Lower lobe of right lung (tissue), 2 donors: ENCODE measurements at places on chromosomes 3 and 15.

DNA sequence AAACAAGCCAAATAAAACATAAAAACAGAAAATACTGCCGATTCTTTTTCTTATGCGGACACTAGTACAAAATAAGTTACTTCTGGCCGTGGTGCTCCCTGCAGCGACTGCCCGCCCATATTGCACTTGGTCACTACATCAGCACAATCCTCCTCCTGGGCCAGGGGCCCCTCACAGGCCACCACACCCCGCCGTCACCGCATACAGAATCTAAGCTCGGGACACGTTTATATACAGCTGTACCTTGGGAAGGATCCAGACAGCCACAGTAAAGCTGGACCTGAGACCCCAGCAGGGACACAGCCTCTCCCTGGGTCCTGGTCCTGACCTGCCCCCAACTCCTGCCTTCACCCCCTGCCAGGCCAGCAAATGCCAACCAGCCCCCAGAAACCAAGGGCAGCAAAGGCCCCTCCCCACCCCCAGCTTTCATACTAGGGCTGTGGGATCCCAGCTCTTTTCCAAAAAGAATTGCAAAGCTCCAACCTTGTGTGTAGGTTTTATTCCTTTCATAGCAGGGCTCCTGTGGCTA lies 12.9 kb upstream of the DNAJB8 start:
- no peak overlapping the region for H3K27ac ChIP-seq
- peaks cover 23% of the 10 kb centered on the region for H3K4me1 ChIP-seq
- peaks cover 52% of the 10 kb centered on the region for H3K27me3 ChIP-seq
- no peak overlapping the region for H3K4me3 ChIP-seq
- H3K36me3 ChIP-seq = peaks cover 10% of the 10 kb centered on the region
- DNase-seq = no peak

DNA sequence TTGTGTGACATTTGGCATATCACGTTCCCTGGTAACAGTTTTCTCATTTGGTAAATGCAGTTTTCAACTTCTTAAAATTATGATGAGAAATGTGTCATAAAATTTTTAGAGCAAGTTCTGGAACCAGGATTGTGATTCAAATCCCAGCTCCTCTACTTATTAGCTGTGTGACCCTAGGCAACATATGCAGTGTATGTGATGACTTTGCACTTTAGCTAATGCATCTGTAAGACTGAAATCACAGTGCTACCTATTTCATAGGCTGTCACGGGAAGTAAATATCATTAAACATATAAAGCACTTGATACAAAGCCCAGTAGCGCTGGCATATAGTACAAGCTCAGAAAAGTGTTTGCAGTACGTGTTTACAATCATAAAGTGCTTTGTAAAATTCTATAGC lies 419.4 kb downstream of the GRM7 start:
- H3K27me3 ChIP-seq = no peaks in the 10 kb centered on the region
- H3K4me1 ChIP-seq = no peaks in the 10 kb centered on the region
- no peak for DNase-seq
- H3K36me3 ChIP-seq = no peaks in the 10 kb centered on the region
- no peak overlapping the region for H3K27ac ChIP-seq

- no peaks in the 10 kb centered on the region for H3K36me3 ChIP-seq
- H3K27me3 ChIP-seq = no peaks in the 10 kb centered on the region
- H3K27ac ChIP-seq = no peak overlapping the region
- H3K4me3 ChIP-seq = no peak overlapping the region
These were observed 104.5 kb upstream of the BFSP2 start for GRCh38 chr3:133295199-133295901.

DNA sequence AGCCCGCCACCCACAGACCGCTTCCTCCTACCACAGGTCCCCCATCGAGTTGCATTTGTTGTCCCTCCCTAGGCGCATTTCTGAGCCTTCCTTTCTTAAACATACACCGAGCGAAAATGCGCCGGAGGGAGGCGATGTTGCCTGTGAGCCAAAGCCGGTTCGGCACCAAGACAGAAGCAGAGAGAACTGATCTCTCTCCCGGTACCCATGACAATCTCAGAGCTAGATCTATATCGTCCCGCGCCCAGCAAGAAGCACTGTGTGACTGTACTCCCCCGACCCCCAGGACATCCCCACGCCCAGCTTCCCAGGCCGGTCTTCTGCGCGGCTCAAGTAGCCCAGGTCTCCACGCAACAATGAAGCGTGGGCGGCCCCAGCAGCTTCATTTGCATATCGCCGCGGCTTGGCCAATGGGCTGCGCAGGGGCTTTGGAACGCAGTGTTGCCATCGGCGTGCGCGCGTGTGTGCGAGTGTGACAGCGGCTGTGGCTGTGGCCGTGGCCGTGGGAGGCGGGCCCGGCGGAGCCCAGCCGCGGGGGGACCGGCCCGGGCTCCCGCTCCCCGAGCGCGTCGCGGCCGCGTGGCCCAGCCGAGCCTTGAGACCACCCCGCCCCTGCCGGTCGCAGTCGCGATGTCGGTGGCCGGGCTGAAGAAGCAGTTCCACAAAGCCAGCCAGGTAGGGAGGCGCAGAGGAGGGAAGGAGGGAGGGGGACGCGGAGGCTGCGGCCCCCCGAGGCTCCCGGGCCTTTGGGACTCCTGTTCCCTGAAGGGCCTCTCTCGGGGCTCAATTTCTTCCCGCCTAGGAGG lies at the start of gene SH3GL3:
SH3GL3 (plus strand) TSS at position 438 of the 806 bp plus-strand sequence; CDS start at position 631, 193 bp downstream.
- H3K4me3 ChIP-seq = peak within 1 kb of the TSS; percentile 48
- no peak within 1 kb of the TSS for H3K27ac ChIP-seq
- peaks cover 25% of the 10 kb centered on the region for H3K27me3 ChIP-seq
- DNase-seq = peak; percentile 90

DNA sequence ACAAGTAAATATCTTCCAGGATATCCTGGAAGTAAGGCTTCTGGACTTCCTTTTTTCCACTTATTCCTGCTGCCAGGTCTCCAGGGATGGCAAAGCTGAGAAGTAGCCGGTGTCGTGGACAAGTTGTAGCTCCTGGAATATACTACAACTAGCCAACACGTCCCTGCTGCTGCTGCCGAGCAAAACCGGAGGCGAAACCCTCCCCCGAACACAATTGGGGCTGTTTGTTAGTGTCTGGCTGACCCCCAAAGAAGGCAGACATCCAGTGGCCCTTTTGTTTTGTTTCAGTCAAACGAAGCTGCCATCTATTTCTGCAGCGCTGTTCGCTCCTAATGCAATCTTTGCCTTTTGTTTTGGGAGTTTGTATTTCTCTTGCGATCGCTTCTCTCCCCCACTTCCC lies 45.3 kb upstream of the EIF5A2 start:
- DNase-seq = no peak
- no peaks in the 10 kb centered on the region for H3K4me1 ChIP-seq
- no peak overlapping the region for H3K4me3 ChIP-seq
- no peaks in the 10 kb centered on the region for H3K27me3 ChIP-seq

DNA sequence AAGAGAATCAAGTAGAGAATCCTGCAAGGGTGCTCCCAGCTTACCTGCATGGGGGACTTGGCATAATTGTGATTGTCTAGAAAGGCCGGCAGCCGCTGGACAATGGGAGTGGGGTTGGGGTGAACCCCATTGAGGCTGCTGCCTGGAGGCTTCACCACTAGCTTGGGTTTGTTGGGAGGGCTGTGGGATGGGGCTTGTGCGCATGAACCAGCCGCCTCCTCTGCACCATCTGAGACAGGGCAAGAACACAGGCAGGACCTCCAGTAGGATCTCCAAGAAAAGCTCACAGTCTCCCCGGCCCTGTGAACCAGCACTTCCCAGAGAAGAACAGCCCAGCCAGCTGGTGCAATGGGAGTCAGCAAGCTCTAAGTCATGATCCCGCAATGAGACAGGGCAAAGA lies 39.8 kb downstream of the SEMA3G start:
- H3K4me1 ChIP-seq = peaks cover 16% of the 10 kb centered on the region
- H3K27ac ChIP-seq = no peak overlapping the region
- no peaks in the 10 kb centered on the region for H3K27me3 ChIP-seq
- peak; percentile 28 for DNase-seq

DNA sequence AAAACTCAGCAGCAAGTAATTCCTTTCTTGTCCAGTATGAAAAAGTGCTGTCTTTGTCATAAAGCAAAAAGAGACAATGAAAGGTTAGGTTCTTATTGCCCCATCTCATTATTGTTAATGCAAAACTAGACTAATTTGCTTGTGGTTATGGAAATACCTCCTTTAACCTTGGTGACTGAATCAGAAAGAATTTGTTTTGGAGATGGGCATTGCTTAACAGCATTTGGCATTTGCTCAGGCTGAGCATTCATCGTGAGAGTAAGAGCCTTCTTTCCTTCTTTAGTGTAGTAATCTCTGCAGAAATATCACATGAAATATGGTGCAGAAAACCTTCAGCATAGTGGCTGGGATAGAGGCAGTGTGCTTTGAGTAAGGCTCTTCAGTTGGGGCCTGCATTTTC lies 103.1 kb downstream of the CNTN6 start:
- no peaks in the 10 kb centered on the region for H3K36me3 ChIP-seq
- DNase-seq = no peak
- no peak overlapping the region for H3K27ac ChIP-seq
- no peaks in the 10 kb centered on the region for H3K4me1 ChIP-seq
- H3K27me3 ChIP-seq = no peaks in the 10 kb centered on the region
- no peak overlapping the region for H3K4me3 ChIP-seq

- H3K4me1 ChIP-seq = peaks cover 24% of the 10 kb centered on the region
- DNase-seq = no peak
- H3K27me3 ChIP-seq = peaks cover 21% of the 10 kb centered on the region
These were observed 10.9 kb upstream of the FAM107A start for GRCh38 chr3:58588030-58588614.

GRCh38 chr3:179991883-179992282 lies 44.9 kb downstream of the PEX5L start:
- no peak for DNase-seq
- no peaks in the 10 kb centered on the region for H3K4me1 ChIP-seq
- H3K4me3 ChIP-seq = no peak overlapping the region
- no peaks in the 10 kb centered on the region for H3K27me3 ChIP-seq
- H3K27ac ChIP-seq = no peak overlapping the region

DNA sequence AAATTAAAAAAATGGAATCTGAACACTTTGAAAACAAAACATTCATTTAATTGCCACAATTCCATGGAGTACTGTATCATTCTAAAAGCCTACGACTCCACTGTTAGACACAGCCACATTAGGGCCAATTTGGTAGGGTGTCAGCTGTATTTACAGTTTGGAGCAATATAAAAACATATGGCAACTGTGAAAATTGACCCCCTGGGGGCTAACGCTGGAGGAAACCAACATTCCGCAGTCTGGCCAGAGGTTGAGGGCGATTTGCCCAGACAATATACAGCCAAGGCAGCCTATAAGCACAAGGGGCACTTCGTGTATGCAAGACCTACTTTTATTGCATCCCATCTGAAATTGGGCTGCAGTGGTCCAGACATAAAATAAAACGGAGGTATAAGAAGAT lies 476.5 kb upstream of the WNT5A start:
- no peak overlapping the region for H3K4me3 ChIP-seq
- no peaks in the 10 kb centered on the region for H3K4me1 ChIP-seq
- H3K36me3 ChIP-seq = no peaks in the 10 kb centered on the region
- DNase-seq = no peak
- no peaks in the 10 kb centered on the region for H3K27me3 ChIP-seq

DNA sequence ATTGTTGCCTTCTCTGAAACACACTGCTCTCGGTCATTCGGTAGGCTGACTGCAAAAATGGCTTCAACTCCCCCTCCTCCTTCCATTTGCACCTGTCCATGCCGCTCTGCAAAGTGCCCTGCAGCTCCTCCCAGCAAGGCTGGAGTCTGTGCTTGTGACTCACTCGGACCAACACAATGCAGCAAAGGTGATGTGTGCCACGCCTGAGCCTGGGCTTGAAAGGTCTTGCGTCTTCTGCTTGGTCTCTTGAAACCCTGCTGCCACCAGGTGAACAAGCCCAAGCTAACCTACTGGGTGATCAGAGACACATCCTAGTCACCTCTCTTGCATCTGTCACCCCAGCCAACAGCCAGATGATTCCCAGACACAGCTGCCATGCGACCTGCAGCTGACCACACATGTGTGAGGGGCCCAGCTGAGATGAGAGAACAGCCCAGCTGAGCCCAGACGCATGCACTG lies 71.1 kb downstream of the MGLL start:
- H3K27ac ChIP-seq = no peak overlapping the region
- no peak for DNase-seq
- H3K27me3 ChIP-seq = no peaks in the 10 kb centered on the region

DNA sequence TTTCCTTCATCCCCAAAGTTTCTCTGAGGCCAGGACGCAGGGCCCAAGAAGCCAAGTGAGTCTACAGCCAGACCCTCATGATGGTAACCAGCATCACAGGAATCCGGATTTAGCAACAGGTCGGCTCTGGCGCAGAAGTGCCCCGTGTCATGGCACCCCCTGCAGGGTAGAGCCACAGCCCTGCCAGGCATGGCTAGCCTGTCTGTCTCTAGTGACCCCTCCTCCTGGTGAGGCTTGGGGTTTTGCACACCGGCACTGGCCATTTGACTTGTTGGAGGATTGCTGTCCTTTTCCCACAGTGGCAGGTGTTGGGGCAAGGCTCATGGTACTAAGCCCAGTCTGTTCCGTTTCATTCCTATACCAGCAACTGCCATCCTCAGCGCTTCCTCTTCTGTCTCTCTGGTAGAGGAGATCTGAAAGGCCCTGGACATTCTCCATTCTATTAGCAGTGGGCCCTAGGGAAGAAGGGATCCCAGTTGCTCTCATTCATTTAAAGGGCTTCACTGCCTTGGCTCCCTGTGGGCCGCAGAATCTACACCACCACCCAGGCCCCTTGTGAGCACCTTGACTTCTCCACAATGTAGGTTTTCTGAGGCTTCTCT lies 9.4 kb upstream of the CHAC1 start:
- no peak for DNase-seq
- peaks cover 5% of the 10 kb centered on the region for H3K36me3 ChIP-seq
- H3K27ac ChIP-seq = no peak overlapping the region
- peaks cover 41% of the 10 kb centered on the region for H3K4me1 ChIP-seq
- no peaks in the 10 kb centered on the region for H3K27me3 ChIP-seq

GRCh38 chr3:142279965-142280590 lies 54.7 kb upstream of the GK5 start:
- H3K27ac ChIP-seq = no peak overlapping the region
- no peak overlapping the region for H3K4me3 ChIP-seq
- H3K36me3 ChIP-seq = no peaks in the 10 kb centered on the region
- H3K4me1 ChIP-seq = peaks cover 13% of the 10 kb centered on the region
- no peak for DNase-seq
- no peaks in the 10 kb centered on the region for H3K27me3 ChIP-seq

- H3K27ac ChIP-seq = no peak overlapping the region
- no peak overlapping the region for H3K4me3 ChIP-seq
- peaks cover 29% of the 10 kb centered on the region for H3K36me3 ChIP-seq
- peaks cover 23% of the 10 kb centered on the region for H3K4me1 ChIP-seq
These were observed 14.7 kb downstream of the RHOV start for GRCh38 chr15:40859206-40859851.

GRCh38 chr3:149085828-149086231 lies 503 bp downstream of the HLTF start:
- no peaks in the 10 kb centered on the region for H3K27me3 ChIP-seq
- no peaks in the 10 kb centered on the region for H3K36me3 ChIP-seq
- peak overlapping the region; percentile 59 for H3K27ac ChIP-seq
- DNase-seq = no peak
- peaks cover 10% of the 10 kb centered on the region for H3K4me1 ChIP-seq

GRCh38 chr3:45178183-45179023 lies 32.2 kb upstream of the CDCP1 start:
- H3K27ac ChIP-seq = no peak overlapping the region
- no peaks in the 10 kb centered on the region for H3K36me3 ChIP-seq
- H3K27me3 ChIP-seq = no peaks in the 10 kb centered on the region
- H3K4me1 ChIP-seq = peaks cover 5% of the 10 kb centered on the region
- no peak for DNase-seq
